ENCODE measurements at places on chromosomes 2 and 18.
A peak's percentile ranks its signal among the peaks of the same experiment; 100 is the strongest.

DNA sequence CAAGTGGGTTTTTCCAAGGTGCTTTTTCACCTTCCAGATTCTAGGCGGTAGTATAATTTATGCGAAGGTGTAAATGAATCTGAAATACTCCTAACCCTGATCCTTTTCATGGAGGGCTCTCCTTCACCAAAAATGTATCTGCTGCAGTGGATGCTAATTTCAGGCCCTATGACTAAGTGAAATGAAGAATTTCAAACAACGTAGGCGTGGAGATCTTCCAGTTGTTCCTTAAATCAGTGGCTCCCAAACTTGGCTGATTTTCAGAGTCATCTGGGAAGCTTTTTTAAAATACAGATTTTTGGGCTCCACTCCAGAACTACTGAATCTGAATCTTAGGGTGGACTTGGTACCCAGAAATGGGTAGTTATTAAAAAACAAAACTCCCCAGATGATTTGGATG, 5.5 kb downstream of the GCKR start:
- DNase-seq = no peak

DNA sequence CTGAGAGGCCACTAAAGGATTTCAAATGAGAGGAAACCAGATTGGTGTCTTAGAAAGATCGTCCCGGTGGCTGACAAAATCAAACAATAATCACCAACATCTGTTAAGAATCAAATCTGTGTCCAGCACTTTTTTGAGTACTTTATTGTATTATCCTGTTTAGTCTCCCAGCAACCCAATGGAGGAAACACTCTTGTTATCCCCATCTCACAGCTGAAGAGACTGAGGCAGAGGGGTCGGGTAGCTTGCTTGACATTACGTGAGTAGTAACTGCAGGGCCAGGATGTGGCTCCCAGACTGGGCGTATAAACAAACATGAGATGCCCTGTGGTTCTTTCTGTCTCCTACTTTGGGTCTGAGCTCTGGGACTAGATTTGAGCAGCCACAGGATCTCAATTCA, 76.0 kb downstream of the KLHL29 start:
- no peak for DNase-seq

- DNase-seq = no peak
These were observed 100.2 kb downstream of the AGAP1 start for GRCh38 chr2:235594041-235594440.

- no peak for DNase-seq
These were observed 1.5 kb downstream of the GAREM1 start for GRCh38 chr18:32469190-32469651.

- DNase-seq = no peak
These were observed 178.4 kb upstream of the ALPP start for GRCh38 chr2:232200195-232200594.

- no peak for DNase-seq
These were observed 126.8 kb downstream of the SEPTIN10 start for GRCh38 chr2:109486711-109487535.

DNA sequence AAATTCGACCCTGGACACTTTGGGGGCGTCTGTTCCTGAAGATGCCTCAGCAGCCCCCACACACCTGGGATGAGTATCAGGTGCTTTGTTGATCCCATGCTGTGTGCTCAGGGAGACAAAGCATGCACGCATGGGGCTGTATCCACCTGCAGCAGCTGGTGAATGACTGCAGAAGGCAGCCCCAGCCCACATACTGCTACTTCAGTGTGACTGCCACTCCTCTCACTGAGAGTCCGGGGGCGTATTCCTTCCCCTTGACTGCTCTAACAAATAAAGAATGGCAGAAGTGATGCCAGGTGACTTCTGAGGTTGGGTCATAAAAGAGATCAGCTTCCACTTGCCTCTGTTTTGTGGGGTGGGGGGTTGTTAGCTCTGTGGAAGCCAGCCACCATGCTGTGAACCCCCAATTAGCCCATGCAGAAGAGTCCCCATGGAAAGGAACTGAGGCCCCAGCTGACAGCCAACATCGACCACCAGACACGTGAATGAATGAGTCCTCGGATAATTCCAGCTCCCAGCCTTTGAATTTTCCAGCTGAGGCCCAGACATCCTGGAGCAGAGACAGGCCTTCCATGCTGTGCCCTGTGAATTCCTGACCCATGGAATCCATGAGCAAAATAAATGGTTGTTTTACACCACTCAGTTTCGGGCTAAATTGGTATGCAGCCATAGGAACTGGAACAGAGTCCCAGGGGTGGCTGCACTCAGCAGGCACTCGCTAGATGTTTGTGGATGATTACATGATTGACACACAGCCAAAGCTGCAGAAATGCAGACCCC, 289.3 kb downstream of the CELF4 start:
- DNase-seq = no peak

DNA sequence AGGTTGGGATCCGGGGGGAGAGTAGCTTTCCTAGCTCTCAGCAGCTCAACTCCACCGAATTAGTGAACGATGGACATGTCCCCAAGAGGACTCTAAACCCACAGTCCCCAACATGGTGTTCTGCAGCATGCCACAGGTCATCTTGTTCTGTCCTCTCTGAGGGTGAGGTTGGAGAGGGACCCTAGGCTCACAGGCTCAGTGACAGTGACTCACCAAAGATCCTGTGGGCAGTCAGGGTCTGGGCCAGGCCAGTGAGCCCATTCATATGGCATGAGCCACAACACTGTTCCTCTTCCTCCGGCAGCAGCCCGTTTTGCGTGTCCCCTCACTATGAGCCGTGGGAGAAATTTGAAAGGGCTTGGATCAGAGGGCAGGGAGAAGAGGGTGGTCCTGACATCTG, 2.8 kb upstream of the SLC20A1 start:
- DNase-seq = no peak

- DNase-seq = no peak
These were observed 155.1 kb upstream of the LMAN1 start for GRCh38 chr18:59514203-59514602.

- peak; percentile 2 for DNase-seq
These were observed 12.7 kb upstream of the FHOD3 start for GRCh38 chr18:36284671-36285295.

DNA sequence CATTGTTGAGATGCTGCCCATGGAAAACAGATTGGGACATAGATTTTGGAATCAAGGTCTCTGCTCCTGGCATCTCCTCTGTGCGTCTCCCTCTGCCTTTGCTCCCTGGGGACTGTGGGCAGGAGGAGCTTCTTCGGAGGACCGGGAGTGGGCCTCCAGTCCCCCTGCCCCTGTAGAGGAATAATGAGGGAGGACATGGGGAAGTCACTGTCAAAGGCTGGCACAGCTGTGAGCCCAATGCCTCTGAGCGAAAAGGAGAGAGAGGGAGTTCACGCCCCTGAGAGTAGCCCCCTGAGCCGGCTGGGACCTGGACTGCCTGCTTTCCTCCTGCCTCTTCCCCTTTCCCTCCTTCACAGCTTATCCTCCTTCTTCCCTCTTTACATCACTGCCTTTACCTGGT, 195.0 kb downstream of the LOXHD1 start:
- DNase-seq = no peak

GRCh38 chr2:152098496-152099366, at the start of gene CACNB4:
Gene CACNB4, minus strand, starts transcription at chr2:152099044.
- no peak for DNase-seq

DNA sequence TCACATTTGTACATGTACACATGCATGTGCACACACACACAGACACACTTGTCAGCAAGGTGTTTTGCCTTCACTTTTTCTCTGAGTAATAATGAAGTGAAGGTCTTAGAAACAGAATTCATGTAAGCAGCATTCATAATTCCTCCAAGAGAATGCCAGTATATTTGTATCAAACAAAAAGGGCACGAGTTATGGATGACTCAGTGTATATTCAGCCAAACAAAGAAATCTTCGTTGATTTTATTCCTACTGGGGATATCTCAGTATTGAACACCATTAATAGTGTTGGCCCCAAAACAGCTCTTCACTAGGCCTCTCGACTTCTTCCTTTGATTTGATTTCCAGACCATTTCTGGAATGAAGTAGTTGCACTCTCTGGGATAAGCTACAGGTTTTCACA, 125.3 kb downstream of the PIK3C3 start:
- no peak for DNase-seq

- no peak for DNase-seq
These were observed 167.4 kb downstream of the MEIS1 start for GRCh38 chr2:66602341-66602740.

GRCh38 chr2:8134985-8135682, 546.7 kb upstream of the ID2 start:
- no peak for DNase-seq

GRCh38 chr2:34121076-34121475, 522.0 kb upstream of the FAM98A start:
- no peak for DNase-seq

GRCh38 chr2:64773461-64774118, 119.9 kb upstream of the SERTAD2 start:
- DNase-seq = no peak

DNA sequence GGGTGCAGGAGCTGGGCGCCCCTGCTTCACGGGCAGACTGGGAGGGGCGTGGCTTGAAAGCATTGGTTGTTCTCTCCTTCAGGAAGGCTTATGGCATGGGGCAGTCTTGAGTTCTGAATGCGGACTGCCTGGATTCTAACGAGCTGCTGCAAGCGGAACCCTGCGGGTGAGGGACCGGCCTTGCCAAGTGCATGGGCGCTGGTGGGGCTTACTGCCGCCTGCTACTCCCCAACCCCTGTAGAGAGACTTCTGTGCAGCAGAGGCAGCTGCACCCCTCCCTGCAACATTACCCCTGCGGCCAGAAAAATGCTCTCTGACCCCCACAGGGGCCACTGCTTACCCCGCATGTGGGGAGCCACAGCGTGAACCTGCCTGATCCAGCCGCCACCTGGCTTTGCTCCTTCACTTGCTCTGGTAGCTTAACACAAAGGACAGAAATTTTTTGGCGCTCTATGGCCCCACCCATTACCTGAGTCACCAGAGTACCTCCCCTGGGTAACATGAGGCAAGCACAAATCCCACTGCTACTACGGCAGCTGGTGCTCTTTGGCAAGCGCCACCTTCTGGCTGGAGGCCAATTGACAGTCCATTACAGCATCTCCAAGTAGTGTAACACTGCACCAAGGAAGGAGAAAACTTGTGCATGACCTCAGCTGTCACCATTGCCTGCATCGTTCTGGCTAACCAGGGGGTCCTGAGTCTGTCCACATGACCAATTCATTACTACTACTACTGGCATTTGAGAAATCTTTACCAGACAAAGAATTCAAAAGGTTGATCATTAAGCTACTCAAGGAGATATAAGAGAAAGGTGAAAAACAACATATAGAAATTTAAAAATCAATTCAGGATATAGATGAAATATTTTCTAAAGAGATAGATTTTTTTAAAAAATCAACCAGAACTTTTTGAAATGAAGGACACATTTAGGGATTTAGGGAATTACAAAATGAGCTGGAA, 35.4 kb downstream of the MYL12B start:
- peak; percentile 91 for DNase-seq

DNA sequence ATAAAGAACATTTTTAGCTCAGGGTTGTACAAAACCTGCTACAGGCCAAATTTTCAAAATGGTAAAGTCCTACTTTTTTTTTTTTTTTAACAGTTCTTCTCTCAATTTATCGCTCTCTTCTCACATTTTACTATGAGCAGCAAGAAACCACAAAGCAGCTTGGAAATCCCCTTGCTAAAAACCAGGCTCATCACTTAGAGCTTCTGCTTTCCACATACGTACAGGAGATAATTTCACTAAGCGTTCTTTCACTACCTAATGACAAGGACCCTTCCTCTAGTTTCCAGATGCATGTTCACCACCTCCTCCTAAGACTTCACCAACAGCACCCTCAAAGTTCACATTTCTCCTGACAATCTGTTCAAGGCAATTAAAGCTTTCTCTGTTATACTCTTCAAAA, 294.9 kb upstream of the CYRIA start:
- DNase-seq = no peak

- DNase-seq = no peak
These were observed 252.5 kb downstream of the PIEZO2 start for GRCh38 chr18:10896851-10897250.

DNA sequence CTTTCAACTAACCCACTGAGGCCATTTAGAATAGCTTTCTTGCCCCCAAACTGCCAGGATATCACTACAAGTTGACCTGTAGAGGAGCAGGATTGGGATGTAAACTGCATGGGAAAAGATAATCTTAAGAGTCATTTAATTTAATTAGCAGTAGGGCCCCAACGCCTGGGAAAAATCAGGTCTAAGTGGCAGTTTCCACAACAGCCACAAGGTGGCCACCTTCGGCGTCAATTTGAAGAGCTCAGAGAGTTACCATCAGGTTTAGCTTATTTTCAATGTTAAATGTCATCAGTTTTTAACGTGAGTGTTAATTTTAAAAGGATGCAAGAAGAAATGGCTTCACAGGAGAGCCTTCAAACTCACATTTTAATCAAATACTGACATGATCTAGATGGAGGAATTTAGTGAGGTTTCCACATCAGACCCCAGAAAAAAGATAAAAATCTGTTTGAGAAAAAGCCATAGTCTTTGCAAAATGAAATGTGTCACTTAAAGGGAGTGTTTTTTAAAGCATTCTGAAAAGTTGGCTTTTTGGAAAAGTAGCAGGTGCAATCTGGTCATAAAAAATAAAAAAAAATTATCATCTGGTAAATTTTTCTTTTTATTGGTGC, 77.3 kb upstream of the UPP2 start:
- DNase-seq = peak; percentile 27

Measured in stimulated activated naive CD4-positive, alpha-beta T cell treated with Interleukin-2 at 50 U/mL for 16 hours (primary cell).